ENCODE measurements at places on chromosomes 16 and 17.
A peak's percentile ranks its signal among the peaks of the same experiment; 100 is the strongest.

- no peak for DNase-seq
Observed at GRCh38 chr17:74441537-74441936, 9.6 kb downstream of the GPRC5C start.

DNA sequence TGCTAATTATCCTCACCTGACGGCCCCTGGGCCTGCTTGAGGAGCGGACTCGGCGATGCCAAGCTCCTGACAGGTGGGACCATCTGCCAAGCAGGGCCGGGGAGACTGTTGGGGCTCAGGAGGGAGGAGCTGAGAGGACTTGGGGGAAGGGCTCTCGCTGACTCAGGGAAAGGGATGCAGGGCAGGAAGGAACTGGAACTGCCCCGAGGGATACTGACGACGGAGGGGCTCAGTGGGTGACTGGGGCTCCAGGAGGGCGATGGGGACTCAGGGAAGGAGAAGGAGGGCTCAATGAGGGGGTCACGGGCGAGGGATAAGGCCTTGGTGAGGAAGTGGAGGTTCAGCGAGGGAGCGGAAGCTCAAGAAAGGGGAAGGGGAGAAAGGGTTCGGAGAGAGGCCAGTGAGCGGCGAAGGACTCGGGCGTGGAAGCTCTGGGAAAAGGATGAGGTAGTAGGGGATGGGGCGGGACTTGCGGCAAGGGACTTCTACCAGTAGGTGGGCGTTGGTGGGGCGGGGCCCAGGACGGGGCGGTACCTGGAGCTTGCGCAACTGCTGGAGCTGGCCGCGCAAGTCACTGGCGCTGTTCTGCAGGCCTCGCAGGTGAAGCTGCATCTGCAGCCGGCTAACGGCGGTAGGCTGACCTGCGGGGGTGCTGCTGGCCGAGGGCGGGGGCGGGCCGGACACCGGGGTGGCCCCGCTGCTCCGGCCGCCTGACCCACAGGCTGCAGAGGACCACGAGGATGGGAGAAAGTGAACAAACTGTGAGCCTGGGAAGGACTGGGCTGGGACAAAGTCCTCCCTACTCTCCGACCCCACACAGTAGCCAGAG lies 46.5 kb downstream of the SRCIN1 start:
- peak; percentile 65 for DNase-seq

- no peak for DNase-seq
Observed at GRCh38 chr16:25434064-25434463, 176.4 kb upstream of the ZKSCAN2 start.

DNA sequence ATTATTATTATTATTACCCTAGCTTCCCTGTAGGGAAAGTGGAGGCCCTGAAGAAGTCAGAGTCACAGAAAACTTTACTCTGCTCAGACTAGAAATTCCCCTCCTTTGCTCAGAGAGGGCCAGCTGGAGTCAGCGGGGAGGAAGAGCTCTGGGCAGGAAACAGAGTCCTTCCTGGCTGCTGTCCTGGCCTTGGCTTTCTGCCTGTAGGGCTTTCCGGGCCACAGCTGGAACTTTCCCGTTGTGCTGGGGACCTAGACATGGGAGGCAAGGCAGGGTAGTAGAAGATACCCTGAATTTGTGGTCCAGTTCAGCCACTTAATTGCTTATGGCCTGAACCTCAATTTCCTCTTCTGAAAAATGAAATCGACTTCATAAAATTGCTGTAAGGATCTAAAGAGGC lies 14.0 kb upstream of the CCL2 start:
- no peak for DNase-seq

DNA sequence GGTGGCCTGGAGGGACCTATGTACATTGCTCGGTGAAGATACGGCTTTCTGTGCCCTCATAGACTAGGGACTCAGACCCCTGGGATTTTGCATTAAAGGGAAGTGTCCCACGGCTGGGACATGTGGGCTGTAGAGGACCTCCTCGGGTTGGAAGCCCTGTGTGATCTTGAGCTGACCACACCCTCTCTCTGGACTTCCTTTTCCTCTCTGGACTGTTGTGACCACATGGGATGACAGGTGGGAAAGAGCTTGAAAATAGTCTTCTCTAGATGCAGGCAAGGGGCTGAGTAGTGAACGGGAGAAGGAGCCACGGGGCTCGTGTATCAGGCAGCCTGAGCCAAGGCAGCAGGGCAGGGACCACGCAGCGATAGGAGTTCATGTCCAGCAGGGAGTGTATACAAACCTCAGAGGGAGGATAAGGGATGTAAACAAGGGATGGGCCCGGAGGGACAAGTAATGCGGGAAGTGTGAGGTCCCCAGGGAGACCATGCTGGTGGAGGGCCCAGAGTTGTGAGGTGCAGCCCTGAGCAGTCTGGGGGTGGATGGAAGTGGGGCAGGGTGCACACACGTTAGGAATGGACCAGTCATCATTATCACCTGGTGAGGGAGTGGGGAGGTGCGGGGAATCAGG lies 4.5 kb upstream of the SLC4A1 start:
- no peak for DNase-seq

- no peak for DNase-seq
Observed at GRCh38 chr17:57213180-57213825, 43.0 kb upstream of the MSI2 start.

DNA sequence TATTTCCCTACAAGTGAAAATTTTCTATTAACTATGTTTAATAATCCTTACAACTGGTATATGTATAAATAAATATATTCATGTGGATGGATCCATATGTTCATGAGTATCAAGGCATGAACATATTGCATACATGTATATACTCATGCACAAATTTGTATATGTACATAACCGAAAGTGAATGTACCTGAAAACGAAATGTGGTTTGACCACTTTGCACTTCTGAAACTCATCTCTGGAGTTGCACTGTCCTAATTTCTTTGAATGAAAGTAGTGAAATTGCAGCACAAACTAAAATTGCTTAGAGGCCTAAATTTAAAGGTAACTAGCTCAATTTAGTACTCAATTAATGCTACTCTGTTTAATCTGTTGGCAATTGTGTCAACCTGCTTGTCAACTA lies 27.4 kb upstream of the GNAO1 start:
- DNase-seq, result no peak

GRCh38 chr16:27330542-27330941 lies 16.8 kb downstream of the IL4R start:
- no peak for DNase-seq

DNA sequence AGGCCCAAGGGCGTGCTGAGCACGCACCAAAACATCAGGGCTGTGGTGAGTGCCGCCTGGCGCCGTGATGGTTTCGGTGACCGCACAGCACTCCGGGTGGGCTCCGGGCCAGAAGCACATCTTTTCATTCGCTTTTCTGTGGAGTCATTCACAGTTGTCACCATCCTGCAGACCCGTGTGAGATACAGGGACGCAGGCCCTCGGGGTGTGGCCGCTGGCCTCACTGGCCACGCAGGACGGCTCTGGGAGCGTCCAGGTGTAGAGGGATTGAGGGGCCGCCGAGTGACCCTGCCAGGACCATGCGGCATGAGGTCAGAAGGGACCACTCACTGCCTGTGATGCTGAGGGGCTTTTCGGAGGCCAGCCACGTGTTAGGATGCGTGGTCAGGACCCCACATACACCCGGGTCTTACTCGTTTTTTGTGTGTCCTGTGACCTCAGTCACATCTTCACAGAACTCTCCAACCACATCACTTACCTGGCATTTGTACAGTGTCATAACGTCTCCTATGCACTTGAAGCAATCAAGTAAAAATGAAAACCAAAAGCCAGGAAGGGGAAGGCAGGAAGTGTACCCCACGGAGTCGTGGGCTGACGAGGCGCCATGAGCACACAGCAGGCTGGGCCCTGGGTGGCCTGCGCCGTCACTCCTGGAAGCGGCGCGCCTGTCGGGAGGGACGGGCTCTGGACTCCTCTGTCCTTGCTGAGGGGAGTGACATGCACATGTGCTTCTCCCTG lies 7.8 kb downstream of the ACSF3 start:
- DNase-seq, result no peak

GRCh38 chr16:49608098-49608497 lies 234.5 kb downstream of the C16orf78 start:
- DNase-seq, result no peak

DNA sequence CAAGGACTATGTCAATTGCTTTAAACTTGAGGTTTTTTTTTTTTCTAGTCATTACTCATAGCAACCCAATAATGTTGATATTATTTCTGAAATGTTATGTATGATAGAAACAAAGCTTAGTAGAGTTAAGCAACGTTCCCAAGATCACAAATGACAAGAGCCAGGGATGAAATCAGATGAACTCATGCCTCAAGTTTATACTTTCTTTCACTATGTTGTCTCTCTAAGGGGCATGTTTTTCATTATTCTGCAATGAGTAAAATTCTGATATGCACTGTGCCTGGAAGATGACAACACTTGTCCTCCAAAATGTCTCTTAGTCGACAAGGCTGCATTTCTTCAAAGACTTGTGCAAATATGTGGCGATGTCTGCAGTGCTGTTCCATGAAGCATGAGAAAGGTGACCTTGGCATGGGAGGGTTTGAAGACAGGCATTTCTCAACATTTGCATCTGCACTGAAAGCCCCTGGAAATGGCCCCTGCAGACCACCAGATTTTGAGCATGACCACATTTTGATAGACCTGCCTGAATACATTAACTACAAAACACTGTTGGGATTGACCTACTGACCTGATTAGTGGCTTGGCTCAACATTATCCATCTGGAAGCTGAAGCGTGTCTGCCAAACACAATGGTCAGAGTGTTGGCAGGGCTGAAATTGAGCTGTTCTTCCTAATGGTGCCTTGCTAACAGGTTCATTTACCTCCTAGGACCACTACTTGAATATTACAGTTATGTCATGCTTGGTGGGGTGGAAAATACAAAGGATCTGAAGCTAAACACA lies 1027.5 kb downstream of the CDH11 start:
- no peak for DNase-seq

- DNase-seq, result no peak
Observed at GRCh38 chr16:19437280-19437679, 19.6 kb downstream of the TMC5 start.

GRCh38 chr17:61770752-61771533 lies 92.4 kb downstream of the BRIP1 start:
- no peak for DNase-seq

DNA sequence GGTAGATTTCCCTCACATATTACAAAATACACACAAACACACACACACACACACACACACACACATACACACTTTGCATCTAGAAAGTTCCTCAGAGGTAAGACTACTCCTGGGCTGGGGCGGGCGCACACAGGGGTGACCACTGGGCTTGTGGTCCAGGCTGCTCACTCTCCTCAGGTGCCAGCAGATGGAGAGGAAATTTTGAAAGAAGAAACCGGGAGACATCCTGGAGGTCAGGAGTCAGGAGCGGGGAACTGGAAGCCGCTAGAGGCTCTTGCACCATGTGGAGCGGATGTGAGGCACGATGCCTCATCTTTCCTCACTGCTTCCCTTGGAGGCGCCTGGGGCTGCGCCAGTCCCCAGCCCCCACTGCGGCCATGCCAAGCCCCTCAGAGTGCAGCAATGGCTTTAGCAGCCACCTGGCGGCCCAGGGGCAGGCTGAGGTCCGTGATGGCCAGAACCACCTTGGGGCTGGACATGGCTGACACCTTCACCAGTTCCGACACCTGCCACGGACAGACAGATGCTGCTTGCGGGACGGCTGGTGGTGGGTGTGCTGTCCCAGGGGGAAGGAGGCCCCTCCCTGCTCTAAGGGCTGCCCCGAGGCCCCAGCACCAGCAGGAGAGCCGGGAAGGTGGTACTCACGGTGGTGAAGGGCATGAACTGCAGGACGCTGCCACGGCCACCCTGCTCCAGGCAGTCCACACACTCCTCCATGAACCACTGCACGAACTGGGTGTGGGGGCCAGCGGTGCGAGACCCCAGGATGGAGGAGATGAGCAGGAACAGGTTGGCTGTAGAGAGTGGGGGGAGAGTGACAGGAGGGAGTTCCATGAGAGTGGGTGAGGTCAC lies 4.1 kb downstream of the CSF3 start:
- no peak for DNase-seq

DNA sequence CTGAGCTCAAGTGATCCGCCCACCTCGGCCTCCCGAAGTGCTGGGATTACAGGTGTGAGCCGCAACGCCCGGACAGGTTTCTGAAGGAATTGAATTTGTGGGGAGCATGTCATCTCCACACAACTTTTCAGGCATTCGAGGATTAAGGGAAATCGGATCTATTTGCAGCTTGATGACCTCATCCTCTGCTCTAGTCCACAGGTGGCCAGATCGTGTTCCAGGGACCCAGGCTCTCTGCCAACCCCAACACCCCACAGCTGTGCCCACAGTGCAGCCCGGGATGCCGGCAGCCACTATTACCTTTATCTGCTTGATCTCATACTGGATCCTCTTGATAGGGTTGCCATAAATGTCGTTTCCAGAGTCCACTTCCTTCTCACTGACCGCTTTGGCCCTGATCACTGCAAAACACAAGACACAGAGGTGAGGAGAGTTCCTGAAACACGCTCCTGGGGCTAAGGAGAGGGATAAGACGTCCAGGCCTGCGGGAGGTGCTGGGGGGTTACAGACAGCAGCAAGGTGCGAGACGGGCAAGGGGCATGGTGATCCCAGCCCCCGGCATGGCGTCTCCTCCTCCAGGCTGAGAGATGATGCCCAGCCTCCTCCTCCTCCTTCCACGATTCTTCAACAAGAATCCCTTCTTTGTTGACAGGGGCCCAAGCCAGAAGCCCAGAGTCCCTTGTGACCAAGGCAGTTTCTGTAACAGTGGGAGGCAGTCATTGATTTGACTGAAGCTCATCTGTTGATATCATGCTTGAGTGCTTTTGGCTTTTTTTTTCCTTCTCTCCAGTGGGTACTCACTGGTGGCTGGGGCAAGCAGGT lies 29.3 kb downstream of the CEP295NL start:
- no peak for DNase-seq

- DNase-seq, result no peak
Observed at GRCh38 chr17:7352503-7352889, 534 bp downstream of the KCTD11 start.

DNA sequence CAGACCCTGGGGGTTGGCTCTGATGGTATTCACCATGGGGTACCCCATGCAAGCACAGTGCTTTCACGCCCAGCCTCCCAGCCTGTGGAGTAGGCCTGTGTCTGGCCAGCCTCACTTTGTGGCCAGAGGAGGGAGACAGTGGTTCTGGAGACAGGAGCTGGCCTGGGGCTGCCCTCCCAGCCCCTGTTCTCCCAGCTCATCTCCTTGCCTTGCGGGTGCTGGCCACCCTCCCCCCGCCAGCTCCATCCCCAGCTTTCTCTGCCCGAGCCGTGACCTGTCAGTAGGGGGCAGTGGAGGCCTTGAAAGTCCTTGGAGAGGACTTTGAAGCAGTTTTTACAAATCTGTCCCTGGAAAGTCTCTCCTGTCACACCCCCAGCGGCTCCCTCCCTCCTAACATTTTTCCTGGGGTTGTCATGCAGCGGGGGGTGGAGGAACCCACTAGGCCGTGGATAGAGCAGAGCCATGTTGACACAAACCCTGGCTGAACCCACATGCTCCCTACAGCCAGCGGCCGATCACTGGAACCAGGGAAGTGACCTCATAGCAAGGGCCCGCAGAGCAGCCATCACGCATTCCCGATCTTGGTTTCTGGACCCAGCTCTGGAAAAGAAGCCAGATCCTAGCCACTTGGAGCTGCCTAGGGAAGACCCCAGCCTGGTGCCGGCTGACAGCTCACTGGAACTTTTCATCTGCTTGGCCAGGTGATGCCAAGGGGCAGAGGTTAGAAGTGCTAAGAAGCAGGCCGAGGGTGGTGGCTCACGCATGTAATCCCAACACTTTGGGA lies 289.4 kb downstream of the SEC14L1 start:
- no peak for DNase-seq
